ENCODE measurements at places on chromosomes 3 and 15.

- DNase-seq, result no peak
Measured at GRCh38 chr3:186458306-186459107, 85.7 kb downstream of the CRYGS start.

GRCh38 chr3:12829886-12830784 is 11.2 kb downstream of the RPL32 start:
- DNase-seq, result no peak

DNA sequence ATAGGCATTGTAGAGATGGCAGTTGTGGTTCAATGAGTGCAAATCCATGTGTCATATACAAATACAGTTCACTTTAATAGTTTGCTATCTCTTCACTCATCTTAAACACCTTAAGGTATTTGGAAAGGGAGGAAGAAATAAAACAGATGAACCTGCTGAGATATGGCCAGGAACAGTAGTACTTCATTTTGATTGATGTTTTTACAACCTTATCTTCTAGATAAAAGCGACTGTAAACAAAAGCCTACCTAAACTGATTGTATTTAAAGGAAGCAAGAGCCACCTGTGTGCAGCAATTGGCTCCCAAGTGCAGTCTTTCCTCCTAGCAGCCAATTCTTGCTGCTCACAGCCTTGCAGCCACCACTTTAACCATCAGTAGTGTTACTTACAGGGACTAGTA is 217.7 kb downstream of the CDIN1 start:
- no peak for DNase-seq

DNA sequence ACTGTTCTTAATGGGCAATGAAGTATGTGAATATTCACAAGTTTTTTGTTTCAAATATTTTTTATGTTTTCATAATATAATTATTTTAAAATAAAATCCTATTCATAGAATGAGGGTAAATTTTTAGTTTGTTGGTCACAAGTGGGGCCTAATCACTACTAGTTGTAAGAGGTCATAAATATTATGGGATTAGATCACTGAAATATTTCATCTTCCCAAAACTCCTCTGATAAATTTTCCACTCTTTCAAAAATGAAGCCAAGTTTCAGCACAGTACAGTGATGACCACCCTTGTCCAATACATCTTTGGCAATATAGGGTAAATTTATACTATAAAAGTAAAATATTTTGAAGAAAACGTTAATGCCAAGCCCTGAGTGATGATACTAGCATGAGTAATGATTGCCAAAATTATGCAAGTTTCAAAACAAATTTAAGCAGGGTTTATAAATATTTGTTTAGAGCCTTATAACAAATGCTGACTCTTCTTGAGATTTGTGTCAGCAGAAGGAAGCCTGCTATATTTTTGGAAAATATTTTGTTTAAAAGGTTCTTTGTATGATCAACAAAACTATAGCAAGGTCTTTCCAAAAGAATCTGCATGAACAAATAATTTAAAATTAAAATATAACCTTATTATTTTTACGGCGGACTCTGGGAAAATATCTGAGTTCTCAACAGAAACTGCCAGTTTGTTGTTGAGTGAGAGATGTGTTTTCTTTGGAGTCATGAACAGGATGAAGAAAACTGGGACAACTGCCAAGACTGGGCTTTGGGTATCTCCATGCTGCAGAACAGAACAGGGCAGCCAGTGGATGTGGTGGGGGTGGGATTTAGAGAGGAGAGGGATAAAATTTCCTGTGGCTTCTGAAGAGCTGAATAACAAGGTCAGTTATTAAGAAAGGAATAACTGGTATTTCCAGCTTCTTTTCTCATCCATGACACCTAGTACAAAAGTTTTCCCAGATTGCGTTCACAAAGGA is 17.9 kb upstream of the TM4SF1 start:
- no peak for DNase-seq

GRCh38 chr3:66297260-66297873 is 76.6 kb downstream of the SLC25A26 start:
- DNase-seq, result no peak

GRCh38 chr15:100909989-100910955 is 8.9 kb upstream of the LRRK1 start:
- DNase-seq, result no peak

DNA sequence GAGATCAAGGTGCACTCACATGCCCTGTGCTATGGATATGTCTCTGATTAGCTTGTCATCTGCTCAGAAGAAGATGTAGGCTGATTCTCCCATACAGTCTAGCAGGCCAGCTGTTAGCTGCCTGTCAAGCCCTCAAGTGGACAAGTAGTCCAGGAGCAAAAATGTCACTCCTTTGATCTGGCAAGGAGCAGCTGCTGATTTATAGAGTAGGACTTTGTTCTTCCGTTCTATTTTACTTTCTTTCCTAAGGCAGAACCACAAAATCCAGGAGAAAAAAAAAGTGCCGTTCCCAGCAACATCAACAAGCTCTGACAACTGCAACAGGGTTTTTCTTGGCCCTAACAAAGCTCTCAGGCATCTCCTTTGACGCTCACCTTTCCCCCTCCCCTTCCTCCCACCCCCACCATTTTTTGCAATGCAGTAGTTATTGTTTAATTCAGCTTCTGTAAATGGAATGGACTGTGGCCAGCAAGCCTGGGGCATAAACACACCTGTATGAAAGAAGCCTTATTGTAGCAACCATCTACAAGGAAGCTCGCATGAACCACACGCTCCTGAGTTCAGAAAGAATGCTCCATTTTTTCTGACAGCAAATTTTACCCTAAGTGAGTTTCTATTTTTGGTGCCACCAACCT is 196.3 kb downstream of the MEIS2 start:
- no peak for DNase-seq

DNA sequence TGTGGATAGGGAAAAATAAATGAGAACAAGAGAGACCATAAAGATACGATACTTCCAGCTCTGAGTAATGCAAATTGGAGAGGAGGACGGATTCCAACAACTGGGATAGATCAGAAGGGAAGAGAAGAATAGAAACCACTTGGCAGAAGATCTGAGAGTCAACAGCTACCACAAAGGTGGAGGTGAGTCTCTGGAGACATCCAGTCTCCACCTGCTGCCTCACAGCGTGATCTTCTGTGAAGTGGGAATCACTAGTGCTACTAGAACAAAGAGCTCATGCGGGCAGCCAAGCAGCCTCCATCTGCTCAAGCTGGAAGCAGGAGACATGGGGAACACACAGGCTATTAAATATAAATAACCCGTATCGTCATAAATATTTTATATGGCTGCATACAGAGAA is 558.5 kb upstream of the CFAP20DC start:
- DNase-seq, result peak; percentile 79

GRCh38 chr3:37457378-37458065 is 283.1 kb upstream of the LRRFIP2 start:
- no peak for DNase-seq

- DNase-seq, result no peak
Measured at GRCh38 chr3:99678023-99678422, 39.6 kb downstream of the COL8A1 start.

- DNase-seq, result no peak
Measured at GRCh38 chr15:51416129-51416528, 74.7 kb downstream of the GLDN start.

- DNase-seq, result no peak
Measured at GRCh38 chr15:52383100-52383588, 87.5 kb upstream of the MYO5C start.

DNA sequence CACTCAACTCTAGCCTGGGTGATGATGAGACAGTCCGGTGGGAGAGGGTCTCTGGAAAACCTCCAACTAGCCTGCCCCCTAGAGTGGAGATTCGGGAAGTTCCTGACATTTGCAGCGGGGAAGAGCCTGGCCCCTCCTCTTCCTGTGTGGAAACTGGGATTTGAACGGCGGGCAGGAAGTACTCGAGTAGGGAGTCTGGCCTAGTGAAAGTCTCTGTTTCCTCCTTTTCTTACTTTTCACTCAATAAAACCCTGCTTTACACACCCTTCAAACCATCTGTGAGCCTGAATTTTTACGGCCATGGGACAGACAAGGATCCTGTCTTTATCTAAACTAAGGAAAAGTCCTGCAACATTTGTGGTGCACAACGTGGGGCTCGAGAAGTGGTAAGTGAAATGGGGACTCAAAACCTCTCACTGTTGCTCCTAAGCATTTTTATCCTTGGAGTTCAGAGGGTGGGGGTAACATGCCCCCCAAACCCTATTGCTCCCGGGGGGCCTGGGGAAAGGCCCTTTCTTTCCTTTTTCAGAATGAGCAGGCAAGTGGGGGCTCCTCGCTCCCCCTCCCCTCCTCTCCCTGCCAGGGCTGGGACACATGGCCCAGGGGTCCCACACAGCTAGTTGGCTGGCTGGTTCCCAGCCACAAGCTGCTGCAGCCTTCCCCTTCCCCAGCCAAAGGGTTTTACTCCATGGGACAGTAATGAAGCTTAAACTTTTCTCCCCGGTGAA is 224.7 kb upstream of the GBE1 start:
- no peak for DNase-seq

DNA sequence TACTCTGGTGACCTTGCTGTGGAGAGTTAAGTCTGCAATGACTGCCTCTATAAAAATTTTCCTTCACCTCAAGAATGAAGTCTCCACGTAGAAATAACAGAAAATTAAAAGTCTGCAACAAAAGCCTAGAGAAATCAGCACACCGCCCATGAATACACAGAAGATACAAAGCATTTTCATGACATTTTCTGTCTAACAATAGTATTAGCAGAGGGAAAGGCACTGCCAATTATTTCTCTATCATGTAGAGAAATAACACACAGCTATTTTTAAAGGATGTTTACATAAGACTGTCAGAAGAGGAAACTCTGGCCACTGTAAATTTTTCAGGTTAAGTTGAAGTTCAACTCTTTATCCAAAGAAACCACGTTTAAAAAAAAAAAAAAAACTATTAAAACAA is 80.8 kb downstream of the GSK3B start:
- DNase-seq, result no peak

- no peak for DNase-seq
Measured at GRCh38 chr3:157919319-157919887, 186.8 kb downstream of the SHOX2 start.

- no peak for DNase-seq
Measured at GRCh38 chr3:107263269-107264021, 113.8 kb upstream of the CCDC54 start.

DNA sequence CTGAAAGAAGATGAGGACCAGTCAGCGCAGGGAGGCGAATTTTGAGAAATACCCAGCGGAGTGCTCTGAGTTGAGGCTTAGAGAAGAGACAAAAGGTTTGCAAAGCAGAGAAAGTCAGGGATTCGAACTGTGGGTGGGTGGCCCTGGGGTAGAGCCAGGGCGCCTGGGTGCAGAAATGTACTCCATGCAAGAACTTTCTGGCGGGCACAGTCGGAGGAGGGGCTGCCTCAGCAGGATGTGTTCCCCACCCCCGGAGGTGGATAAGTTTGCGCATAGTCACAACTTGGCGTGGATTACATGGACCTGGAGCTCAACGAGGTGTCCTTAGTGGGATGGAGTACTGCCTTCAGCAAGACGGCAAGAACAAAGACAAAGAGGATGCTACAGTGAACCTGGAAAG is 117.3 kb upstream of the ALDH1A3 start:
- no peak for DNase-seq

DNA sequence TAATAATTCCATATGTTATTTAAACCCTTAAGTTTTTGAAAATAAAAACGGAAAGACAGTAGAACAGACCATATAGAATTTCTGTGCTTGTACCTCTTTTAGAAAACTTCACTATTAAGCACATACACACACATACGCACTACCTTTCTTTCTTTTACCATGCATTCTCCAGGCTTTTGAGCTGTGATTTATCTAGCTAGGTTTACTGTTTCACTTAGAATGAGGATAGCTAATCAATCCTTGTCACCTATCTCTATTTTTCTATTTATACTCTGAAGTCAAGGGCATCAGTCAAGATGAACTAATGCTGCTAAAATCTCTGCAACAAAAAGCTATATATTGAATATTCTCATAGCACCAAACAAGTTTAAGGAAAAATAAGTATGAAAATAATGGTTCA is 43.2 kb downstream of the GOLIM4 start:
- no peak for DNase-seq

DNA sequence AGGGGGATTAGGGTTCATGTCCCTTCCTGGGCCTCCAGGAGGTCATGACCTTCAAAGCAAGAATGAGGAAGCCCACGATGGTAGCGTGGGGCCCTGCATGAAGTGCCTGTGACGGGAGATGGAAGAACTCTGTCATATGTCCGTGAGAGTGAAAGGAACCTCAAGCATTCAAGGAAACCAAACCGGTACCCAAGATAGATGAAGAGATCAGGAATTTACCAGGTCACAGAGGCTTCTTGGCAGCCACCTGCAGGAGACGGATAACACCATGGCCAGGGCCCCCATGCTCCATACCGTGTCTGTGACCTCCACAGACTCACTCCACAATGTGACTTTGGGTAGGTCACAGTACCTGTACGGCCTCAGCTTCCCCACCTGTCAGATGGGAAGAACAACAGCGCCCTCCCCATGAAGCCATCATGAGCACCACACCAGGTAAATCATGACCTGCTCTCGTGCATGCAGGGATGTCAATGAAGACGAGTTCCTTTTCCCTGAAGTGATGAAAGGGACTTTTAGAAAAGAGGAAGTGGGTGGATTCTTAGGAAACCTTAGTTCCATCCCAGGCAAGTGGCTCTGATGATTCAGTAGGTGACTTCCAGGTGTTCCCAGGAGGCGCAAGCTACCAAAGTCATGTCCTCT is 23.3 kb upstream of the CYP11A1 start:
- no peak for DNase-seq

- no peak for DNase-seq
Measured at GRCh38 chr3:183485093-183485492, 56.7 kb upstream of the MCF2L2 start.

GRCh38 chr3:29454161-29454611 is 173.3 kb downstream of the RBMS3 start:
- no peak for DNase-seq

DNA sequence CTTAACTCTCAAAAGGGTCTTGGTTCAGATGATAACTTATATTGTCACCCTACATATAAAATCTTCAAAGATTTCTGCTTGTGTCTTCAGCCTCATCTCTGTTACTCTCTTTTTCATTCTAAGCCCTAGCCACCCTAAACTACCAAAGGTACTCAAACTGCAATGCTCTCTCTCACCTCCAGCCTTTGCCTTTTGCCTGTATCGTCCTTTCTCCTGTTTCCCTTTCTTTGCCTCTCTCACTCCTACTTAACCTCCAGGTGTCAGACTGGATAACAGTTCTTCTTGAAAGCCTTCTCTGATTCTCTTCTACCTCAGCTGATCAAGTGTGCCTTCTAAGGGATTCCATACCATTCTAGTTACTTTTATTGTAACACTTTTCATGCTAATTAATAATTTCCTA is 149.8 kb downstream of the SERPINI1 start:
- DNase-seq, result no peak

- DNase-seq, result no peak
Measured at GRCh38 chr3:82354228-82354627, 592.8 kb upstream of the GBE1 start.

- DNase-seq, result no peak
Measured at GRCh38 chr15:89381888-89382686, 47.5 kb upstream of the POLG start.

GRCh38 chr3:177597311-177598096 is 400.2 kb upstream of the TBL1XR1 start:
- peak; percentile 73 for DNase-seq

DNA sequence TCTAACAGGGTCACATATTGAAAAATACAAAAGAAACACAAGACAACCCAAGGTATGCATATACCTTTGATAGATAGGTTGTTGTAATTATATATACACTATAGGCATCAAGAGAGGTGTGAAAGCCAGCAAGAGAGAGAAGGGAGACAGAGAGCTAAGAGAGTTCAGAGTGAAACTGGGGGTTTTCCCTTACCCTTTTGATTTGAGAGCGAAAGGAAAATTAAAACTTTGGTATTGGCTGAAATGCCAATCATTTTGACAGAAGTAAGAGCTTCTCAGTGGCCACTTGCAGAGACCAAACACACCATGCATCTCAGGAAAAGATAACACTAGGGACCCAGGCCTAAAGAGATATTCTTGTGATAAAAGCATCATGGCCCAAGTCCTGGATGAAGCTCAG is 183.6 kb downstream of the SHOX2 start:
- DNase-seq, result no peak
